CD4-positive, alpha-beta T cell (primary cell): ENCODE measurements at places on chromosomes 12 and 14.

- no peak for DNase-seq
Observed at GRCh38 chr12:45575417-45575816, 154.1 kb upstream of the ARID2 start.

DNA sequence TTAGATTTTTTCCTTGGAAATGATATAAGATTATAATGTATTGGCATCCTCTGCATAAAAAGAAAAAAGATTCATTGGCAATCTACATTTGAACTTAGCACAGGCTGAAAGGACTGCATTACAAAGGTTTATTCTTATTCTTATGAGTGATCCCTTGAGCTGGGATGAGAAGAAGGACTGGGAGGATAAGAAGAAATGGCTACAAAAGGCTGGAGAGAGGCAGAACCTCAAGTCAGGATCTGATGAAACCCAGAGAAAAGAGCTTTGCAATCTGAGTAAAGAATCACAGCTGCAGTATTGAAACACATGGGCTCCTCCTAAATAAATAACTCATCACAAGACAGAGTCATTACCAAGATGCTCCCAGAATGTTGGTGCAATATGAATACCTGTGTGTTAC is 1635.4 kb upstream of the FLRT2 start:
- no peak for DNase-seq

DNA sequence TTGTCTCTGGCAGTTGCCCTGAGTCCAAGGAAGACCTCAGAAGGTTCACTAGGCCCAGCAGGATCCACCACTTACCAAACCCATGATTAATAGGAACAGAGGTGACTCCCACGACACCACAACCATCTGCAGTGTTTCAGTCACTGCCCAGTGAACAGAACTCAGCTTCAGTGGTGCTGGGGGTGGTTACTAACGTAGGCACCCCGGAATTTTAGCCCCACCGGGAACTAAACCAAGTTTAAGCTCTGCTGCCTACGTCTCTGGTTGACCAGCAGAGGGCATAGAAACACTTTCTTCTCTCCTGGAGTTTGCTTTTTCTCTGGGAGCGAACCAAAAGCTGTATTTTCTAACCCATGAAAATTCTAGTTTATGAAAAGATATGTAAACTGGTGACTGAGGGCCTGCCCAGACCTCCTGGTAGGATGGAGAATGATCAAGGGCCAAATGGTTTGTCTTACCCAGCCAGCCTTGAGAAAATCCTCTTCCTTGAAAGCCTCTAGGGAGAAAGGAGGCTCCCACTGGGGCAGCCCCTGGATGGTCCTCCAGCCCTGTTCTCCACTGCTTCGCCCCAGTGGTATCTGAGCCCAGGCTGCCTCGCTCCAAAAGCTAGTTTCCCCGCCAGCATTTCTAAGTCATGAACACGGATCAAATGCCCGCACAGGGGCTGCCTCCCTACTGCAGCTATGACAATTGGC is 379.8 kb downstream of the DPF3 start:
- no peak for DNase-seq

- DNase-seq, result peak; percentile 62
Observed at GRCh38 chr12:57089271-57090245, 644 bp downstream of the NAB2 start.

DNA sequence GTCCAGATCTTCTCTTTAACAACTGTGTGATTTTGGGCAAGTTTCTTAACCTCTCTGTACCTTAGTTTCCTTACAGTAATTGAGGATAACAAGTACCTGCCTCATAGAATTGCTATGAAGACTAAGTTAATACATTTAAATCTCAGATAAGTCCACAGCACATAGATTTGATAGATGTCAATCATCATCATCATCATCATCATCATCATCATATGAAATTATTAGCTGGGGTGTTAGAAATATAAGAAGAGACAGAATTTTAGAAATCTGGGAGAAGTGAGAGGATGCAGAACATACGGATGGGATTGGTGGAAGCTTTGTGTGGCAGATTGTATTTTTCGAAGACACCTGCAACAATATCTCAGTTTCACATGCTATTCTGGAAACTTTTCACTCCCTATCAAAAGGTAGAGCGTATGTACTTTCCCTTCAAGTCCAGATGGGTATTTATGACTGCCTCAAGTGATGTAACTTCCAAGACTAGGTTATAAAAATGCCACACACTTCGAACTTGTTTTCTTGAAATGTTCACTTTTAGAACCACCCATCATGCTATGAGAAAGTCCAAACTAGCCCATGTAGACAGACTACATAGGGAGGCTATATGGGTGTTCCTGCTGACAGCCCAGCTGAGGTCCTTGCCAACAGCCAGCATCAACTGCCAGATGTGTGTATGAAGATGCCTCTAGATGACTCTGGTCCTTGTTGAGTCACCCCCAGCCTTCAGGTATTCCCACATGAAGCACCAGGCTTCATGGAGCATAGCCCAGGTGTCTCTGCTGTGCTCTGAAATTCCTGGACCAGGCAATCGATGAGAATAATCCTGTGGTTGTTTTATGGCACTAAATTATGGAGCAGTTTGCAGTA is 20.7 kb upstream of the SDR39U1 start:
- no peak for DNase-seq

GRCh38 chr12:132243596-132244310 is 85.6 kb downstream of the GALNT9 start:
- no peak for DNase-seq

DNA sequence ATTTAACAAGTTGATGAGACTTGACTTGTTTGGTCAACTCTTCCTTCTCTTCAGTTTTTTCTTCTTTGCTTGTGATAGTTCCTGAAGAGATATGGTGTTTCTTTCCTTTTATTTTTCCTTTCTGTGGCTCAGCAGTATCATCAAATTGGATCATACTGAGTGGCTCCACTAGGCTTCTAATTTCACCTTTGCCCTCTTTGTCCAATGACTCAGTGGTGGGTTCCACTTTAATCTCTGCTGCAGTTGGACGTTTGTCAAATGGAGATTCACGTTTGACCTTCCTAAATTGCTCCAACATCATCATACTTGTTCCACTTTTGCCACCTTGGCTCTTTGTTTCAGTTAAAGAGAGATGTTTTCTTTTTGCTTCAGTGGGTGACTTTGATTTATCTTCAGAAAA is 41.5 kb downstream of the FAM186A start:
- DNase-seq, result no peak

- no peak for DNase-seq
Observed at GRCh38 chr12:27823038-27823437, 43.0 kb upstream of the MANSC4 start.

DNA sequence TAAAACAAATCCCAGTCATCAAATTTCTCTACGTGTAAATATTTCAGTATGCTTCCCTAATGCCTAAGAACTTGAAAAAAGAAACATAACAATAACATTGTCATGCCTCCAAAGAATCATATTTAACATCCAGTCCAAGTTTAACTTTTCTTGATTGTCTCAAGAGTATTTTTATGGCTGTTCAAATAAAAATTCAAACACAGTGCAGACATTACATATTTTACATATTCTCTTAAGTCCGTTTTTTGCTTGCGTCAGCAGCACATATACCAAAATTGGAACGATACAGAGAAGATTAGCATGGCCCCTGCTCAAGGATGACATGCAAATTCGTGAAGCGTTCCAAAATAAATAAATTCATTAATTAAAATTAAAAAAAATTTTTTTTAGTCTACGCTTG is 23.3 kb upstream of the EEA1 start:
- no peak for DNase-seq

GRCh38 chr14:74919421-74920165 is 3.5 kb downstream of the RPS6KL1 start:
- no peak for DNase-seq

DNA sequence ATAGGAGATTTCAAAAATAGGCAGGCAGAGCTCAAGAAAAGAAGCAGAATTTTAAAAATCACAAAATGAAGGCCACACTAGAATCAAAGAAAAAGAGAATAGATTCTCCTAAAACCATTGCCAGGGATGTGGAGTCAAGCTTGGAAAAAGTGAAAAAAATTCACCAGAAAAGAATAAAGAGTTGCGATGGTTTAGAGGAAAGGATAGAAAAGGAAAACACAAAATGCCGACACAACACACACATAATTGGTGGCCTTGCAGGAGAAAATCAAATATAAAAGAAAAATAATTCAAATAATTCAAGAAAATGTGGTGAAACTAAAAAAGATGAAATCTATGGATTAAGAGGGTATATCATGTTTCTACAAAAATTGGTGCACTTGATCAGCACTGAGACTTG is 181.6 kb upstream of the C14orf180 start:
- DNase-seq, result no peak

DNA sequence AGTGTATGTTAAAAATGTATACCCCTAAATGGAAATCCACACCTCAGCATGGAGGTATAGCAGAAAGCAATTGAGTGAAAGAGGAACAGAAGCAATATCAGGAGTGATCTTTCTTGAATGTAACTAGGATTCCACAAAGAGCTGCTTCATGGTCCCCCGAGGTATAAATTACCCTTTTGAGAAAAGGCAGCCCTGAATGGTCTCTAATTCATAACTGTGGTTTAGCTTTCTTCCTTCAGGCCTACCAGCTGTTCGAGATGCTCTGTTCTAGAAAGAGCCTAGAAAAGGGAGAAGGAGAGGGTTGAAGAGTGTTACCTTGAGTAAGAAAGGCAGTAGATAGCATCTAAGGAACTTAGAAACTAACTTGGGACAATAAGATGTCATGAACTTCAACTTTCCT is 42.9 kb upstream of the CSRNP2 start:
- DNase-seq, result no peak

- no peak for DNase-seq
Observed at GRCh38 chr12:72300728-72301127, 28.6 kb downstream of the TRHDE start.

DNA sequence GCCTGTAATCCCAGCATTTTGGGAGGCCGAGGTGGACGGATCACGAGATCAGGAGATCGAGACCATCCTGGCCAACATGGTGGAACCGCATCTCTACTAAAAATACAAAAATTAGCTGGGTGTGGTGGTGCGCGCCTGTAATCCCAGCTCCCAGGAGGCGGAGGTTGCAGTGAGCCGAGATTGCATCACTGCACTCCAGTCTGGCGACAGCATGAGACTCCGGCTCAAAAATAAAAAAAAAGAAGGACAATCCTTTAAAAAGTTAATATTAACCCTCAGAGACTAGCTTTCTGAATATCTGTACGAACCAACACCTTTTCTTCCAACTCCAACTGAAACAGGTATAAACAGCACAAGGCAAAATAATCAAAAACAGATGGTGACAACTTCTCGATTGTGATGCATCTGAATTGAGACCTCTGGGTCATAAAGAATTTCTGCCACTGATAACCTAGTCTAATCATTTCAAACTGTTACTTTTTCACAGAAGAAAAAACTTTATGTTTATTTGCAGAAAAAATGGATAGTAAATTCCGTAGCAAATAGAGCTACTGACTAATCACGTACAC is 27.8 kb downstream of the CLIP1 start:
- DNase-seq, result no peak

- no peak for DNase-seq
Observed at GRCh38 chr12:93990832-93991803, 157.3 kb upstream of the PLXNC1 start.

DNA sequence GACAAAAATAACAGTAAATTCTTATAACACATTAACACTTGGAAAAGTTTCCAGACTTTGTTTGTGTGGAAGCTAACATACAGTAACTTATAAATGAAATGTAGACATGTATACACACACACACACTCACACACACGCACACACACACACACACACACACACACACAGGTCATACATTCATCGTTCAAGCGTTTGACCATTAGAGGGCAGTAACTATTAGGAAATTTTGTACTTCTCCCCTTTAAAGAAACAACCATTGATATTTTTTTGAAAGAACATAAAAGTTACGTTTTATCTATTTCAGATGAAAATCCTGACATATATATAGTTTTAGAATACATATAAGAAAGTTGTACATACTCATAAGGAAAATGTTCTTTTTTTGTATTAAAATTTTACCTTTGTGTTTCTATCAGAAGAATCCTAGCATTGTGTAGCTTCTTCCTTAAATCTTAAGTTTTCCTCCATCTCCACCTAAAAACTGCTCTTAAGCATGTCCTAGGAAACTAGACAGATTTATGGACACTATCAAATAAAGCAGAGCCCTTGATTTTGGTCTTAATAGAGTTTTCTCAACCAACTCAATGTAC is 29.0 kb downstream of the PTPRQ start:
- no peak for DNase-seq

DNA sequence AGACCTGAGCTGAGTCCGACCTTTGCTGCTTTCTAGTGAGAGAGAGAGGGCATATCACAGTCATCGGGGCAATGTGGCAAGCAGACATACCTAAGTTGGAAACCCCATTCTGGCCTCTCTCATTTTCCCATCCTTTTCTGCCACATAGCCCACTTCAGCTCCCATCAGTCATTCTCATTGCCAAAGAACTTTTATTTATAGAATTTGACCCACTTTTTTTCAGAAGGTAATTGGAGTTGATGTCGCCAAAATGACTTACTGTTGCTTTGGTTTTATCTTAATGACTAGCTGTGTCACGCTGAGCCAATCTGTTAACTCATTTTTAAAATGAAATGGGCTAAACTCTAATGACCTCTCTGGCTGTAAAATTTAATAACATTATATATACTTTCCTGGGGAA is 63.9 kb upstream of the RMST start:
- DNase-seq, result no peak

- DNase-seq, result no peak
Observed at GRCh38 chr12:40565029-40565633, 127.1 kb upstream of the CNTN1 start.

DNA sequence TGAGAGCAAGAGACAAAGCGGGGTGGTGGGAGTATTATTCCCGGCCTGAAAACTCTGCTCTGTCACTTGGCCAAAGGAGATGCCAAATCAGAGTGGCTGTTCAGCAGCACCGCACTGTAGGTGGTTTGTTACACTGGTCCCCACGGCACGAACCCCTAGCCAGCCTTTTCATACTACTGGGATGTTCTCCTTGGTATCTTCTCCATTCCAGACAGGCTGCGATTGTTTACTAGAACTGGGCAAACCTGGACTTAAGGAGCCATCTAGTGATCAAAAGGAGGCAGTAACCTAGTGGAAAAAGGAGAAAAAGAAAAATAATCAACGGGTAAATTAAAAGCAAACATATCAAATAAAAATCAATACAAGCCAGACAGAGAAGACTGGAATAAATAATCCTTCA is 58.9 kb upstream of the TMTC2 start:
- DNase-seq, result no peak

DNA sequence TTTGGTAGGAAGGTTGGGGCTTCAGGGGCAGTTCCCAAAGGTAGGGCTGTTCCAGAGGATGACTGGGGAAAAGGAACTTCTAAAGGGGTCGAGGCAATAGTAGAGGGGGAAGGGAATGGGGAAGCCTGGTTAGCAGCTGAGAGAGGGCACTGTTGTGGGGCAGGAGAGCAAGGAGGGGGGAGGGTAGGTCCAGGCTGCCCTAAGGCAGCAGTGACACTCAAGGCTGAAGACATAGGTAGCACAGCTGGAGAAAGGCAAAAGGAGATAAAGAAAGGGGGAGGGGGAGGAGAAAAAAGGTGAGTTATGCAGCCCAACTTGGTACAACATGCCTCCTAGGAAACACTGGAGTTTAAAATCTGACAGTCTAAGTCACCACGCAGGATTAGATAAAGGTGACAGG is 3.9 kb downstream of the NACA start:
- no peak for DNase-seq
